Naive B cell (primary cell): ENCODE measurements at places on chromosomes 12 and 14.

DNA sequence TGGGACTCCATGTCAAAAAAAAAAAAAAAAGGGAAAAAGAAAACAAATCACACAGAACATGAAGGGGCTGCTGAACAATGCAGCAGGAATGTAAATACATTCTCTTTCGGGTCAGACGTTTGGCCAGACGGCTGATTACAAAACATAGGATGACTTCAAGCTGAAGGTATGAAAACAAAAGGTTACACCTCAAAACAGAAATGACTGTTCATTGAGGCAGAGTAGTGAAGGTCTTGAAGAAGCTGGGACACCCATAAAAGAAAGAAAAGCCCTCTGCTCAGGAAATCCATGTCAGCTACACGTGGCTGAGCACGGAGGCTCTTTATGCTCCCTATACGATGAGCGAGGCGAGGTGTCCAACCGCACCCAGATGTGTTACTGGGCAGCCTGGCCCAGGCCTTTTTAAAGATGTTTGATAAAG lies 37.7 kb downstream of the FGD4 start:
- no peak for DNase-seq

GRCh38 chr14:74140374-74140850 lies 55.7 kb downstream of the LIN52 start:
- DNase-seq: peak; percentile 6

GRCh38 chr12:56565510-56566101 lies 44.0 kb downstream of the RBMS2 start:
- no peak for DNase-seq

DNA sequence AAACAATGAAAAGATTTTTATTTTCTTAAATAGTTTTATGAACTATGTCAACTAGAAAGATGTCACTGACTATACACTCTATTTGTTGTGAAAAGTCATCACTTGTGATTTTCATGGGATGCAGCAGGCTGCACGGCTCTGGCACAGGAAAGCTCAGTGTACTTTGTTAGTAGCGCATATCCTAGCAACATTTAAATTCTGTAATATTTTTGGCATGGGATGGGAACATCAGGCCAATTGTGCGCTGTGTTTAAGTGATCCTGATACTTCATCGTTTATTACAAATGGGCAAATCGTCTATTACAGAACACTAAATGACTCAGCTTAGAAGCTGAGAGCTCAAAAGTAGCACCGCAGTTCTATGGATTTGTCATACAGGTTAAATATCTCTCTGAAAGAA lies 60.7 kb upstream of the SAV1 start:
- no peak for DNase-seq

- no peak for DNase-seq
These were observed 262.8 kb downstream of the SLC16A7 start for GRCh38 chr12:59858508-59859170.

DNA sequence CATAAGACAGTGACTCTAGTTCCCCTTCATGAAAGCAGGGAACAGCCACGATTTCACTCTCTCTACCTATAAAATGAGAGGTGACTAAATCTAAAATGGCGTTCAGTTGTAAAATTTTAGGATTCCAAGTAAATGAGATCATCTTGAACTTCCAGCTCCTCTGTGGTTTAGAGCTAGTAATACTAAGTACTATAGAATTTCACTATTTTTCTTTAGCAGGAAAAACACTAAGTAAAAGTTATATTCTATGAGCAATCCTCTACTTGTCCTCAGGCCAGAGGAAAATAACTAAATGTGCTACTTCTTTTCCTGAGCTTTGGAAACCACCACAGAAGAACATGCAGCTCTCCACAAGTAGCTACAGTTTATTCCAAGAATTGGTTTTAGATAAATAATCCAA lies 55.6 kb downstream of the NIN start:
- no peak for DNase-seq
